ENCODE measurements at places on chromosomes 6 and 20.

DNA sequence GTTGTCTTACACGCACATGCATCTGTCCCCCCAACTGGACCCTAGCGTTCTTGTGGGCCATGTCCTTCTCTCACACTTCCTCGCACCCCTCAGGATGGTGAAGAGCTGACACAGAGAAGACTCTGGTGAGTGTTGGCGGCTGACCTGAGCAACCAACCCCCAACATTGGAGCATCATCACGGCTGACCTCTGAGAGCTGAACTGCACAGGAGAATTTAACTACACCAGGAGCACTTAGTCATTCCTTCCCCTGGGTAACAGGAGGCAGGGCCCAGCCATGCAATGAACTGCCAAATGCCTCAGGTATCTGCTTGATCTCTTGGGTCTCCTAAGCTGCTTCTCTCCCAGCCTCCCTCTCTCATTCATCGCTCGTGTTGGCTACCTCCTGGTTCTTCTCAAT lies 88.5 kb downstream of the PSMG4 start:
- no peak for DNase-seq

DNA sequence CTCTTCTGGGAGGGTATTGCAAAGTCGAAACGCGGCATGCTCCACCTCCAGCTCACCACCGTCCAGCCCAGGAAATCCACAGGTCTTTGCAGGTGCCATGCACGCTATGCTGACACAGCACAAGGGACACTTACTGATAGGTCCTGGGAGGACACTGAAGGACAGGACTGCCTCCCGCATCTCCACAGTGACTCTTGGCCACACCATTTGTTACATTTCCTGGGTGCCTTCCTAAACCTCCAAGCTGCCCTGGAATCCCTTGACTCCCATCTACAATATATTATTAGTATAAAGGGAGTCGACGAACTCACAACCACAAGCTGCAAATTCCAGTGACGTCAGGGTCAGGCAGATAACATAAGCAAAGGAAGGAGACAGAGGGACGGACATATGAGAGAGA lies 106.9 kb downstream of the JPH2 start:
- DNase-seq = no peak

GRCh38 chr6:108841377-108841855 lies 6.8 kb upstream of the ARMC2 start:
- no peak for DNase-seq

GRCh38 chr20:14341801-14342200 lies 4.4 kb upstream of the FLRT3 start:
- DNase-seq = no peak

- no peak for DNase-seq
These were observed 83.5 kb upstream of the SCAF8 start for GRCh38 chr6:154649721-154650120.

DNA sequence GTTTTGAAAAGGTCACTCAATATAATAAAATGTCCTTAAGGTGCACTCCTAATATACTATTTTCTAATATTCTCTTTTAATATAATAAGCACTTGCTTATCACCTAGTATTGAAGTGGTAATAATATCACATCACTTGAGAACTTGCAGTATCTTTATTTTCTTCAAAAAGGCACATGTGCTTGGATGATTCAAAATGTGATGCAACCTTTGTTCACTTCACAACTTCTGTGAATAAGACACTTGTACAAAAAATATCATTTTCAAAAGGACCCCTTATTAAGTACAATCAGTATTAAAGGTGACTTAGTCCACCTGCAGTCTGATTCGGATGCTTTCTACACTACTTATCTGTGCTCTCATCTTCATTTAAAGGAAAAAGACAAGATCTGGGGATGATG lies 3.4 kb downstream of the PRELID3B start:
- no peak for DNase-seq

DNA sequence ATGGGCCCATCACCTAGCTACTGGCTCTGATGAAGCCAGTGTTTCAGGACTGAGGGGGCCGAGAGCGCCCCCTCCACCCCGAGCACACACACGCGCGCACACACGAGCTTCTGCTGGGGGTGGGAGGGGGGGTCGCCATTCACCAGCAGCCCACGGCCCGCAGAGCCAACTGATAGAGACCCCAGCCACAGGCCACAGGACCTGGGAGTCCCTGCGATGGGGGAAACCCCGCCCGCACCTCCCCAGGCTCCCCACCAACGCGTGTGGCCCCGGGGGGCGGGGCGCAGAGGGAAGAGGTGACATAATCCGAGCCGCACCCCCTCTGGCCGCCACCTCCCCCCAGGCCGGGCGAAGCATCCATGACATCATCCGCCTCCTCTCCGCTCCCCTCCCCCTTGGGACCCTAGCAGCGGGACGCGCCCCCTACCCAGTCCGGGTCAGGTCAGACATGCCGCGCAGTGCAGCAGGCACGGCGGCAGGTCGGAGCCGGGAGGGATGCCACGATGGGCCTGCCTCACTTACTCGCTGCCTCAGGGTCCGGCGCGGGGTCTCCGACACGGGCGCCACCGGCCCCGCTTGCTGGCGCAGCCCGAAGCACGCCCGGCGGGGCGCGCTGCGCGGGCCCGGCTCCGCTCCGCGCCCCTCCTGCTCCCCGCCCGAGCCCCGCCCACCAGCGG lies at the start of gene LZTS3:
Gene LZTS3, minus strand, starts transcription at position 617 of the 677 bp plus-strand sequence. CDS start 6,386 bp downstream, outside the sequence.
- no peak for DNase-seq

- no peak for DNase-seq
These were observed 292.1 kb downstream of the QKI start for GRCh38 chr6:163706500-163707087.

- no peak for DNase-seq
These were observed 23.6 kb downstream of the IL17A start for GRCh38 chr6:52209770-52210169.

DNA sequence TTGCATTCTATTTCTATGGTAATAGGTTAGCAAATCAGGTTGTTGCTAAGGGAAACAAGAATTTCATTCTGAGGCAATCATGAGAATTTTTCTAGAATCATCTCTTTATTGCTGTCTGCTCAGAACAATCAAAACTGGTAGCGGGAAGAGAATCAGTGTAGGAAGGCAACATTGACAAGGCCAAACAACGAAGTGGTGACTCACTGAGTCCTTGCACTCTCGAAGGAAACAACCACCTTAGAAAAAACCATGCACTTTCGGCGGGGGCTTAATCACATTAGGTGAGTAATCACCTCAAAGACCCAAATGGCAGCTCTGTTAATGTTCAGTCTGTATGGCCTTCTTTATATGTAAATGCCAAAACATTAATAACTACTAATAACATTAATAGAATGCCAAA lies 78.8 kb upstream of the MAP7 start:
- DNase-seq = no peak

DNA sequence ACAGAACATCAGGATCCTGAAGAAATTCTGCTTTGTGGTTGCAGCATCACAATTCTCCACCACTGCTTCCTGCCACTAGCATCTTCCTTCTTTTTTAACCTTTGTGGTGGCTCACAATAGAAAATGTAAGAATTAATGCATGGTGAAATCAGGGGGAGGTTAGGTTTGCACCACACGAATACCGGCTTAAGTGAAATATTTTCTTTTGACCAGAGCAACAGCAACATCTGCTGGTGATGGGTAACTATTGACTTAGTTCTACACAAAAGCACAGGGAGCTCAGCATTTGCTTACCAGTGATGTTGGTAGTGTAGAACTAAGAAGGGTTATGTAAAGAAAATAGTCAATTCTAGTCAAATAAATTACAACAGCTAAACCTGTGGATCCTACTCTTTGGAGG lies 280.5 kb downstream of the SYNE1 start:
- no peak for DNase-seq

All from fibroblast of skin of left biceps (primary cell).